ENCODE measurements at places on chromosomes 3 and 15.

GRCh38 chr15:90225504-90226234 is 8.1 kb downstream of the CIB1 start:
- DNase-seq: peak; percentile 20

- DNase-seq: no peak
These were observed 35.6 kb upstream of the TNFAIP8L3 start for GRCh38 chr15:51130344-51130743.

DNA sequence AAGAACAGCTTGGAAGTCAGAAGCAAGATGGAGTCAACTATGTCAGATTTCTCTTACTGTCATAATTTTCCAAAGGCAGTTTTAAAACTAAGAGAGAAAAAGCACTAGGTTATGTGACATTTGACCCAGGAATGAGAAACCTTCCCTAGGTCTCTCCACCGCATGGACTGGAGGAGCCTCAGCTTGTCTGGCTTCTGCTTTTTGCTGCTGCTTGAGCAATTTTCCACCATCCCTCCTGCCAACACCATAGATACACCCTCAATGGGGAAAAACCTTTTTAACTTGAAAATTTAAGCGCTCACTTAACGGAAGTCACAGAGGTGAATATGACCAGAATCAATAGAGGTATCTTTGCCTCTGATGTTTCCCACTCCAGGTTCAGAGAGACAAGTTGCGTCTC is 17.8 kb upstream of the IREB2 start:
- no peak for DNase-seq

GRCh38 chr3:156160647-156161046 is 40.3 kb downstream of the KCNAB1 start:
- DNase-seq: peak; percentile 19

DNA sequence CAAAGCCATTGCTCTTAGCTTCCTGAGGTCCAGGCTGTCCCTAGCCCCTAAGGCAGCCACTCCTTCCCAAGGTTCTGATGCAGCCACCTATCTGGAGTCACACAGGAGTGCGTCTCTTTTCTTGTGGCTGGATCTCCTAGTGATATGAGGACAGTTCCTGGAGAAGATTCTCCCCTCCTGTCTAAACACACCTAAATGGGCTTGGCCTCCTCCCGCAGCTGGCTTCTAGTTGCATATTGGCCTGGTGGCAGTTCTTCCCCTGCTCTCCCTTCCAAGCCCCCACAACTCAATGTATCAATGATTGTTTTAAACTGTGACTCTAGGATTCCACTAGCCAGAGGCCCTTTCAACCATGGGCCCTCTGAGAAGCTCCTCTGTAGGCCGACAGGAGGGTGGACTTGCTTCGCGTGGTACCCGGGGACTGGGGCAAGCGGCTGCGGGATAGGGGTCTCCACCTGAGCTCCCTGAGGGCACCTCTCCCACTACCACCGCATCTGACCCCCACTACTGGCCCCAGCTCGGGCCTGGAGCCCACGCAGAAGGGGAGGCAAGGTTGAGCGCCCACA is 1.4 kb downstream of the ITGA11 start:
- no peak for DNase-seq

DNA sequence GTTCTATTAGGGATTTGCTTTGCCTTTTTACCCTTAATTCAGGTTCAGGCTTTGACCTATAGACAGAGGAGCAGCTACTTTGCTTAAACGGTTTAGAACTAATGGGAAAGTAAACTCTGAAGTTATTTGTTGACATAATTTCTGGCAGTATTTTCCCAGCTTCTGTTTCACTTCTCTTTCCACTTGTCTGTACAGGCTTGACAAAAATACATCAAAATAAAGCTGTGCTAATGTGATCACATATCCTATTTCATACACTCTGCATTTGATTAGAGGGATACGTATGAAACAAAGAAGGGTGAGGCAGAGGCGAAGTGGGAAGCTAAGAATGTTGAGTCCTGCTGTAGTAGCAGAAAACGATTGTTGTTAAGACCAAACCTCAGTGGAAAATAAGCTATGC is 389.1 kb upstream of the RARB start:
- DNase-seq: peak; percentile 55

Data from NCI-H1105 treated with DMSO at 0.1 percent for 48 hours (cell line).